ENCODE measurements at places on chromosomes 2 and 18.

GRCh38 chr18:58819051-58819450 is 45.6 kb upstream of the ZNF532 start:
- peak; percentile 49 for DNase-seq

DNA sequence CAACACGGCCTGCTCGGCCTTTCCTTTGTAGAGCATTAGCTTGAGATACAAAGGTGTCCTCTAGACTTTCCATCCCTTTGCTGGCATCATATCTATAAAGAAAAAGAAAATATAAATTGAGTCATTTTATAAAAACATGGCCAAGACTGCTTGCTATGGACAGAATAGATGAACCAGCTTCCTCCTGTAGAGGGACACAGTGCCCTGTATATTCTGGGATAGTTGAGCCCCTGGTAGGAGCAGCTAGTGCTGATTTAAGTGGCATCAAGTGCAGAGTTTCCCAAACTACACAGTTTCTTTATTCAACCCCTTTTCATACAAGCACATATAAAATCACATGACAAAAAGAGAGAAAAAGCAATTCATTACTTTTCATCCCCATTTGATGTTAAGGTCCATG is 47.9 kb downstream of the GEMIN6 start:
- no peak for DNase-seq

- DNase-seq = no peak
Observed at GRCh38 chr2:235719146-235719942, 225.5 kb downstream of the AGAP1 start.

DNA sequence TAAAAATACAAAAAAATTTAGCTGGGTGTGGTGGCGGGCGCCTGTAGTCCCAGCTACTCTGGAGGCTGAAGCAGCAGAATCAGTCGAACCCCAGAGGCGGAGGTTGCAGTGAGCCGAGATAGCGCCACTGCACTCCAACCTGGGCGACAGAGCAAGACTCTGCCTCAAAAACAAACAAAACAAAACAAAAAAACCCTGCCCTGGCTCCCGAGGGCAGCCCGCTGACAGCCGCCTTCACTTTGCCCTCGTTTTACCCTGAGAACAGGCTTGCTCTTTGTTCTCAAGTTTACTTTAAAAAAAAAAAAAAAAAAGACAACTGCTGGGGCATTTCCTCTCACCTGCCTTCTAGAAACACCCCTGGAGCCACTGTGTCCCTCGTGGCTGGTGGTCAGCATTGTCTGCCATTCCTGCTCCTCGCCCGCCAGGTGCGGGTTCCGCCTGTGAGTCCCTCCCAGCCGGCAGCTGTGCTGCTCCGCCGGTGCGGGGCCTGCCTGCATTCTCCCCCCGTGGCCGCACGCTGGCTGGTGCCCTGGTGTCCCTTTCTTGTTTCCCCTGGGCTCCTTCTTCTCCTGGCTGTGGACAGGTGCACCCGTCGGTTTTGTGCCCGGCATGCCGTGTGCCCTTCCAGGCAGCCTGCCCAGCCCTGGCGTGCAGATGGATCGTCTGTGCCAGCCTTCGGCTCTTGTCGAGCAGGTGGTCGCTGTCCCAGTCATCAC is 105.7 kb downstream of the USP40 start:
- no peak for DNase-seq

GRCh38 chr2:47796090-47796697 is 13.2 kb downstream of the MSH6 start:
- DNase-seq = no peak

DNA sequence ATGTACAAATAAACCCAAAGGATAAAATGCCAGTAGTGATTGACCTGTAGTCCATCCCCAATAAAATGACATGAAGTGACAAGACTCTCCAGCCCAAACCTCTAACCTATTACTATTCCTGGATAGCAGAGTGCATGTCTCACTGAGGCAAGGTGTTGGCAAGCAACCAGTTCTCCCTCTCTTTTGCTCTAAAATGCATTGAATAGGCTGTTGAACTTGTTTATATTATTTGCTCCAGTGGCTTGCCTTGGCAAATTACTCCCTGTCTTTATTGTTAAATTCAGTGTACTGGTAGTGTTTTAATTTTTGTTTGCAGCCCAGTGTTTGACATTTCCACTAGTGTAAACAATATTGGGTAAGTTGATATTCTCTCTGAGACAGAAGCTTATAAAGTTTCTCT is 70.5 kb downstream of the CSRNP3 start:
- no peak for DNase-seq

DNA sequence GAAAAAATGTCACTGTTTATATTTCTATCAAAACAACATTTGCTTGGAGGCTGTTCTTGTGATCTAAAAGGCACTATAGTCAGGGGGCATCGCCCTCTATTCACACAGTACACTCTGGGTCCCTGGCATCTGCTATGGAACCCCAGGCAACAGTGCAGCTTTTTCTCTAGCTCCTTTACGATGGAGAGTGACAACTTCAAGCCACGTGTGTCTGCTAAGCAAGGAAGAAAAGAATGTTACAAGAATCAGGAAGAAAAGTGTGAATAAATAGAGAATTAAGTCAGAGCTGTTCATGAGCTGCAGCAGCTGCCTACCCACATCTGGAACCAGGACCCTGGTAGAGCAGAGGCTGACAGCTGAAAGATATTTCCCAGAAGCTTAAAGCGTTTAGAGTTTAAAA is 11.2 kb downstream of the RND3 start:
- DNase-seq = no peak

DNA sequence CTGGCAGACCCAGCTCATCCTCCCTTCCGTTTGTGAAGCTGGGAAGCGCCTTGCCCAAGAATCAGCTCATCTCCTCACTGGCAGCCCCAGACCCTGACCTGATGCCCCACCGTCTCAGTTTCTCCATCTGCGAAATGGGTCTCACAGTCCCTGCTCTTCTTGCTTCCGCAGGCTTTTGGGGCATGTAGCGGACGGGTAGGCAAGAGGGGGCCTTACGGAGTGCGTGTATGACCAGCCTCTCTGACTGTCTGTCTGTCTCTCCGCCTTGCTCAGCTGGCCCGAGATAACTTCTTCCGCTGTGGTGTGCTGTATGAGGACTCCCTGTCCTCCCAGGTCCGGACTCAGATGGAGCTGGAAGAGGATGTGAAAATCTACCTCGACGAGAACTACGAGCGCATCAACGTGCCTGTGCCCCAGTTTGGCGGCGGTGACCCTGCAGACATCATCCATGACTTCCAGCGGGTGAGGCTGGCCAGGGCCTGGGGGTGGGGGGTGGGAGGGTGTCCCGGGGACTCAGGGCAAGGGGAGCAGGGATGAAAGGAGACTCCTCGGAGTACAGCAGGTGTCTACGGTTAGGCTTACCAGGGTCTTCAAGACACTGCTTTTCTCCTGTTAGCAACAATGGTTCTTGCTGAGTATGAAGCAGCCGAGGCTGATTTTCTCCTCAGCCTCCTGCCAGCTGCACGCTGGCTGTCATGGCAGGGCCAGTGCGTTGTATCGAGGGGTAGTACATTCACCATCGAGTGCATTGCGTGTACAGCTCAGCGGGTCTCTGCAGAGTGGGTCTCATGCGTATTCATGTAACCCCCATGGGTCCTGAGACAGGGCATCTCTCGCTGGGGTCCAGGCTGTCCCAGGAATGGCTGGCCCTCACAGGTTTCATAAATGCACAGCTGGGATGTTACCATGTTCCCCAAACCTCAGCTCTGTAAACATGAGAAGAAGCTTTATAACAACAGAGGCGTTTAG is 10.9 kb downstream of the ITM2C start:
- no peak for DNase-seq

- DNase-seq = no peak
Observed at GRCh38 chr2:215657844-215658243, 222.0 kb upstream of the FN1 start.

- DNase-seq = no peak
Observed at GRCh38 chr2:43117521-43118143, 108.8 kb downstream of the ZFP36L2 start.

- no peak for DNase-seq
Observed at GRCh38 chr2:231455222-231455621, 9.1 kb downstream of the NCL start.

- DNase-seq = no peak
Observed at GRCh38 chr18:13559754-13560153, 166.6 kb downstream of the FAM210A start.

DNA sequence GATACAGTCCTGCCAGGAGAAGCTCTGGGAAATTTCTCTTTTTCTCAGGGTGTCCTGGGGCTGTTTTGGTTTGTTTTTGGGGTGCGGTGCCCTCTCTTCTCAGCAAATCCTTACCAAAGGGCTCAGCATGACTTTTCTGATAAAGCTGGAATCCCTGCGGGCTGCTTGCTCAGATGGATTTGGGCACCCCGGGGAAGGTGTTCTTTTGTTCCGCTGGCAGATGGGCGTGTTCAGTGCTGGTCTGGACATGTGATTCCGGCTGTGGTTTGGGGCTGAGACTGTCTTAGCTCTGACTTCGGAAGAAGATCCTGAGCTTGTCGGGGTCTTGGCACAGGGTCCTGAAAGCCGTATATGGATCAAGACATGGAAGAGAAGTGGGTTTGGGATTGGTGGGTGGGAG is 134.2 kb upstream of the SPRED2 start:
- no peak for DNase-seq

GRCh38 chr18:10453806-10454680 is at the start of gene APCDD1:
TSS of gene APCDD1 (plus strand) at chr18:10454635. CDS start at chr18:10454982, 347 bp downstream.
- no peak for DNase-seq

DNA sequence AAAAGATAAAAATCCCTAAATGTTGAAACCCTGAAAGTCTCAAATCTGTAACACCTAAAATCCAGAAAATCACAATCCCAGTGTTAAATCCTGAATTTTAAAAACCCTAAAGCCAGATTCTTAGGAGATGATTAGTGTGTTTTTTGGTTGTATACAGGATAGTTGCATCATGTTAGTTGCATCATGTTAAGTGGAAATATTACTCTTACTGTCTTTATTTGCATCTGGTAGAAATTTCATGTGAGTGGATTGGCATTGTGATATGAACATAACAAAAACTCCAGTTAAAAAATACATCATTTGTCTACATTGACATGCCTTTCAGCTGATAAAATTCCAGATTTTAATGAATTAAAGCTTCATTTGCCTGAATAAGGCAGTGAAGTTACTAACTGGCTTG is 683.1 kb upstream of the ACVR2A start:
- no peak for DNase-seq

- no peak for DNase-seq
Observed at GRCh38 chr2:137966043-137966442, 1.8 kb downstream of the HNMT start.

DNA sequence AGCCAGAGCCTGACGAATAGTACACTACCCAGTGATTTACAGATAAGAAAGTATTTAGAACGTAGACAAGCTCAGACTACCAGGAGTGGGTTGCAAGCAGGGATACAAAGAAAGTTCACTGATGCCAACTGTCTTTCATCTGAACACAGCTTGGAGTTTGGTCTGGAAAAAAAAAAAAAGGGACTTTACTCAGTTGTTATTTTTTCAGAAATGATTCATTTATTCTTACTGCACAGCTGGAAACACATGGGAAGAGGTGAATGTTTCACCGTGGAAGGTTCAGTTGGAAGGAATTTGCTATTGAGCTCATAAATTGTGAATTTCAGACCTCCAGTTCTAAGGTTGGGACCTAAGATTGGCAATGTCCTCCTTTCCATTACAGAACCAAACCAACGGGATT is 259.7 kb downstream of the ETAA1 start:
- no peak for DNase-seq

- DNase-seq = no peak
Observed at GRCh38 chr18:11183637-11184036, 34.3 kb upstream of the PIEZO2 start.

DNA sequence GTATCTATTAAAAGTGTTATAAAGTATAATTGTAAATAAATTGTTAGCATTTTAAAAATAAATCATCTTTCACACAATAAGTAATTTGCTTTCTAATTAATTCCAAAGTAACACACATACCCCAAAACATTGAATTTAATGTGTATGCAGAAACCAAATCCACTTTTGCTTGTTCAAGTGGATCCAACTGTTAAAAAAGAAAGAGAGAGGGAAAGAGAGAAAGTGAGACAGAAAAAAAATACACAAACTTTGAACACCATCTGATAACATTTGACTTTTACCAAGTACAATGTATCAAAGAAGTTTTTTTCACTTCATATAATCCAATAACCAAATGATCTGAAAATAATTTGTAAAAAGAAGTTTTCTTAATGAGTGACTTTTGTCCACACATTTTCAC is 16.6 kb downstream of the C1D start:
- DNase-seq = no peak

DNA sequence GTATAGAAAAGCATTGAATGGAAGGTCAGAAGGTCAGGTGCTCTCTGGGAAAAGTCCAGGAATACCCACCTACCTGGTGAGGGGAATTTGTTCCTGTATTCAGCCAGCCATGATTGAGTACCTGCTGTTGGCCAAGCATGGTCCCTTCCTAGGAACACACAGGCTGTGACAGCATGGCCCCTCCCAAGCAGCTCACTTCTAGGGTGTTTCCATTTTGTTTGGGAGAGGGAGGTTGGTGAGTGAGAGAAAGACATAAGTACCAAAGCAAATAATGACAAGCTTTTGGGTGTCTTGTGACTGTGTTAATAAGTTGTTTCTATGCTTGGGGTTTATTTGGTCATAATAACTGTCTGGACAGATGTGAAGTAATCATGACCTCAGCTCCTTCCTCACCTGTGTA is 46.3 kb downstream of the CABLES1 start:
- no peak for DNase-seq

DNA sequence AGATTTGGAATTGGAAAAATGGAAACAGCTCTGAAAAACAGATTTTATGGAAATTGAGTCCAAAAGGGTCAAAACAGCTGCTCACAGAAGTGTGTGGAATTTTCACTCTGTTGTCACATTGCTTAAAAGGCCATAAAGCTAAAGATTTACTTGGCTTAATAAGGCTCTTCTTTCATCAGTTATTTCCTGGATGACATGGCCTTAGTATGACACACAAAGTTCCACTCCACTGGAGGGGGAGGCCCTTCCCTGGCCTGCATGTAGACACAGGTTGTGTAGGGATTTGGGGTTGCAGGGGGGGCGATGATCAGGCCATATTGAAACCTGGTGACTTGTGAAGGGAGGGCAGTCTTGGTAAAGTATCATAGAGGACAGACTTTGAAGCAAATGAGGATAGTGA is 34.0 kb downstream of the TMEM185B start:
- no peak for DNase-seq

DNA sequence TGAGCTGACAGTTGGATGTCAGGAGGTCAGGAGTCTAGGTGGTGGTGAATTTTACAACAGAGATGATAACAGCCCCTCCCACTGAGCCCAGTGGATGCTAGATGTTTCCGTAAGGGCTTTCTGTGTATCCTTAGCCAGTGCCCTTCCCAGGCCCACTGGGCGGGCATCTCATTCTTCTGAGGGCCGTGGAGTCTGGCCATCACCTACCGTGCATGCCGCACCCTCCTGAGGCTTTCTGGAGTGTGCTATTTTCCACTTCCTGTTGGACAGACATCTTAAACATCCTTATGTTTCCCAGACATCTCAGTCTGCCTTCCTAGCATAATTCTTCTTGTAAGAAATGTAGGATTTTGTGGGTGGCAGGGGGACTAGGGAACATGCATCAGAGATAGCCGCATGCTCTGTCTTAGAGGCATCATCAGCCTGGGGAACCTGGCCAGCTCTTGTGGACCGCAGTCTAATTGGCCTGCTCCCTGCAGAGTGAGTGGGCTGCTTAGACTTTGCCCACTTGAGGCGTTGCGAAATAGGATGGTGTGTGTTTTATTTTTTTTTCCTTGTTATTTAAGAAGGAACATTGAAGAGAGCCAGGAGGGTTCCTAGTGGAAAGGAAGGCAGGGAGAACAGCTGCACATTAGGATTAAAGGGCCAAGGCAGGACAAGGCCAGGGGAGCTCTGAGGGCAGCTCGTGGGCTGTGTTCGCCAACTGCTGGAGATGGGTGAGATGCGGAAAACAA is 135.8 kb downstream of the SH3RF3 start:
- no peak for DNase-seq
